ENCODE measurements at places on chromosomes 11 and 22.

DNA sequence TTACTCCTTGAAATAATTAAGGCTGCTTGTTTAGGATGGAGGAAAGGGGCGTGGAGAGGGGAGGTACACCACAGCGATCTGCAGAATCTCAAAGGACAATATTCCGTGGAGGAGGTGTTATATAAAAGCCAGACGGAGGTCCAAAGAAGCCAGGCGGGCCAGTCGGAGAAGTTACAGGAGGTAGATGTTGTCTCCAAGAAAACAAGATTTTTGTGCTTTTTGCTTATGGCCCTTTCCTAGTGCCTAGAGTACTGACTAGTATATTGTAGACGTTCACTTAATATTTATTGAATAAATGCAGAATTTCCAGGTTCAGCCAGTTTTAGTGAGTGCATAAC, 761 bp downstream of the ZDHHC13 start:
- DNase-seq, result no peak
- peaks cover 14% of the 10 kb centered on the region for H3K27me3 ChIP-seq
- peaks cover 16% of the 10 kb centered on the region for H3K4me1 ChIP-seq
- no peaks in the 10 kb centered on the region for H3K36me3 ChIP-seq
- H3K27ac ChIP-seq, result peak overlapping the region; percentile 69

- peaks cover 55% of the 10 kb centered on the region for H3K27me3 ChIP-seq
- no peaks in the 10 kb centered on the region for H3K36me3 ChIP-seq
- peak overlapping the region; percentile 14 for H3K4me3 ChIP-seq
Measured at GRCh38 chr11:64742889-64743590, 902 bp downstream of the RASGRP2 start.

DNA sequence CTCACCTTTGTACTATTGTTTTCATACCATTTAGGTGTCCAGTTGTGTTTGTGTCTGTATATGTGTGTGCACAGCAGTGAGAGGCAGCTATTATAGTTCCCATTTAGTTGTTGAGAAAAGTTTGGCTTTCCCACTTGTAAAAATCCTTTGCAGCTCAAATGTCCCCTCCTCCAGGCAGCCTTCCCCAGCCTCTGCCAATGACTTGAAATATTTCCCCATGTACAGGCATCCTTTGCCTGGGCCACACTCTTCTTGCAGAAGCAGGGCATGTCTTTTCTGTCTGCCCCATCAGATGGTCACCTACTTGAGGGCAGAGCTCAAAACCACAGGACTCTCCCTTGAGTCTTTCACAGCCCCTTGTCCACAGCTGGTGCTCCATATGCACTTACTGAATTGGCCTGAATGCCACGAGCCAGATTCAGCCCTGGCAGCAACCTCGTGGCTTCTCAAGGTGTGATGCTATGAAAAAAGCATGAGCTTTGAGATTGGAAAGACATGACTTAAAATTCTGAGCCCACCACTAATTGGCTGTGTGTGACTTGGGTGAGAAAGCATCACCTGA, 39.3 kb downstream of the MYEOV start:
- H3K4me1 ChIP-seq, result peaks cover 12% of the 10 kb centered on the region
- no peak overlapping the region for H3K4me3 ChIP-seq
- no peaks in the 10 kb centered on the region for H3K27me3 ChIP-seq
- no peak overlapping the region for H3K27ac ChIP-seq

DNA sequence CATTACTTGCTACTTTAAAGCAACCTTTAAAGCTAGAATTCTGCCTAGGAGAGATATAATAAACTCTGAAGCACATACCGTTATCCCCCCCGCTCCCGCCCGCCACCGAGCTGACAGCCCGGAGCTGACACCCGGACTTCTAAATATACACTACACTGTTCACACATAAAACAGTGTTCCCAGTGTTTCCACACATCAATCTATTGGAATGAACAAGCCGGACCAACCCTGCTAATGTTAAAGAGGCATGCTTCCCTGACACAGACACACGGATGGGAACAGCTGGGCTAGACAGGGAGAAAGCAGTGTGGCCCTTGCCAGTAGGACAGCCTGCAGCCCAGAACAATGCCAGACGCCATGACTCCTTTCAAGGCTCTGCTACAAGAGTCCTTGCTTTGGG, 108.4 kb upstream of the CSNK2A3 start:
- H3K4me1 ChIP-seq, result no peaks in the 10 kb centered on the region
- no peak overlapping the region for H3K27ac ChIP-seq
- DNase-seq, result no peak
- H3K36me3 ChIP-seq, result no peaks in the 10 kb centered on the region

GRCh38 chr11:34426766-34427185, 12.0 kb upstream of the CAT start:
- no peaks in the 10 kb centered on the region for H3K27me3 ChIP-seq
- no peak overlapping the region for H3K27ac ChIP-seq
- H3K4me3 ChIP-seq, result peak overlapping the region; percentile 2
- no peaks in the 10 kb centered on the region for H3K36me3 ChIP-seq

- no peaks in the 10 kb centered on the region for H3K36me3 ChIP-seq
- H3K27me3 ChIP-seq, result peaks cover 8% of the 10 kb centered on the region
- no peak for DNase-seq
Measured at GRCh38 chr11:18752502-18752901, 26.5 kb upstream of the IGSF22 start.

DNA sequence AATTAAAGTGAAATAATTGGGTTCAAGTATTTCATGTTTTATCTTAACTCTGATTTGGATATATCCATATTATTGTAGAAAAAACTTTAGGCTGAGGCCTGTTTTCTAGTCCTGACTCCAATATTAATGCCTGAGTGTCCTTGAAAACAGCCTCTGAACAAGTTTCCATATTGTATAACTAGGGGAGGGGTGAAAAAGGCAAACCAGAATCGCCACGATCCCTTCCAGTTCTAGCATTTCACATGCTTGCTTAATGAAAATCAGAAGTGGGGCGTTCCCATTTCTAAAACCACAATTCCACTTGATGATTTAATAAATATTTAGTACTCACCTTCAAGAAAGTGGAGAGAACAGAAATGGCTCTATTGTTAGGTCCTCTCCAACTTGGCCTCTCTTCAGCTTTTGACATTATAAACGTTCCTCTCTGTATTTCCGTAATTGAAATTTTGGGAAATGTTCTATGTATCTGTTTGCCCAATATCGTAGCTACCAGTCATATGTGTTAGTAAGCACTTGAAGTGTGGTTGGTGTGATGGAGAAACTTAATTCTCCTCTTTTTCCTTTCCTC, 561.4 kb upstream of the CCDC90B start:
- no peaks in the 10 kb centered on the region for H3K4me1 ChIP-seq
- H3K27ac ChIP-seq, result no peak overlapping the region
- peaks cover 34% of the 10 kb centered on the region for H3K27me3 ChIP-seq
- no peak overlapping the region for H3K4me3 ChIP-seq
- H3K36me3 ChIP-seq, result no peaks in the 10 kb centered on the region
- DNase-seq, result no peak

Data from MCF 10A (cell line).